NCI-H2081 (cell line): ENCODE measurements at places on chromosomes 11 and 22.

GRCh38 chr22:48665311-48665995 is 1162.2 kb downstream of the BRD1 start:
- no peak for DNase-seq

DNA sequence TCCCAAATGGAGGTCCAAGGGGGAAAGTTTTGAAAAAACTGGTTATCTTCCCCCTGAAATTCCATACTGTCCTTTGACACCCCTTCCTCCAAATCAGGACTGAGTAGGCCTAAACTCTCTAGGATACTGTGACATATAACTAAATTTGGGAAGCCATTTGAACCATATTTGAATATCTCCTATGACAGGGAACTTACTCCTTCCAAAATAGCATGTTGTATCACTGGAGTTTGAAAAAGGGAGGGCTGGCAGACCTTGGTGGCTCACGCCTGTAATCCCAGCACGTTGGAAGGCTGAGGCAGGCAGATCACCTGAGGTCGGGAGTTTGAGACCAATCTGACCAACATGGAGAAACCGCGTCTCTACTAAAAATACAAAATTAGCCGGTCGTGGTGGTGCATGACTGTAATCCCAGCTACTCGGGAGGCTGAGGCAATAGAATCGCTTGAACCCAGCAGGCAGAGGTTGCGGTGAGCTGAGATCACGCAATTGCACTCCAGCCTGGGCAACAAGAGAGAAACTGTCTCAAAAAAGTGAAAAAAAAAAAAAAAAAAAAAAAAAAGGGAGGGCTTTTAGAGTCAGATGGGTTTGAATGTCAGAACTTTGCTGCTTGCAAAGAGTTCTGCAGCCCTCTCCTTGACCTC is 42.4 kb downstream of the PIK3C2A start:
- DNase-seq = no peak

DNA sequence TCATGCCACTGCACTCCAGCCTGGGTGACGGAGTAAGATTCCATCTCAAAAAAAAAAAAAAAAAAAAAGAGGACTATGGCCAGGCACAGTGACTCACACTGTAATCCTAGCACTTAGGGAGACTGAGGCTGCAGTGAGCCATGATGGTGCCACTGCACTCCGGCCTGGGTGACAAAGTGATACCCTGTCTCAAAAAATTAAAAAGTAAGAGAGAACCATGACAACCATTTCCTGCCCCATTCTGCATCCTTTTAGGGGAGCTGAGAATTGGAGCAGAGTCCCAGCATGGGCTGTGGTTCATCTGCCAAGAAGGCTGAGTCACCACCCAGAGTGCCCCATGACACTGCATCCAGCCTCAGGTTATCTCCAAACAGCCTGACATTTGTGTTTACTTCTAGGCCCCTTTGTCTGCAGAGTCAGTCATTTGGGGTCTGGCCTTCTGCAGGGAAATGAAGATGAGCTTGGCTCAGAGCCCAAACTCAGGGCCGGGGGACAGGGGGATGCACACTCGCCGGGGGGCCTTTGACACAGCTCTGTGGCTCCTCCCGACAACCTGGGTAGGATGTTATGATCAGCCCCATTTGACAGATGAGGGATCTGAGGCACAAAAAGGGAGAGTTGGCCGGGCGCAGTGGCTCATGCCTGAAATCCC is 4.7 kb downstream of the CSDC2 start:
- no peak for DNase-seq

DNA sequence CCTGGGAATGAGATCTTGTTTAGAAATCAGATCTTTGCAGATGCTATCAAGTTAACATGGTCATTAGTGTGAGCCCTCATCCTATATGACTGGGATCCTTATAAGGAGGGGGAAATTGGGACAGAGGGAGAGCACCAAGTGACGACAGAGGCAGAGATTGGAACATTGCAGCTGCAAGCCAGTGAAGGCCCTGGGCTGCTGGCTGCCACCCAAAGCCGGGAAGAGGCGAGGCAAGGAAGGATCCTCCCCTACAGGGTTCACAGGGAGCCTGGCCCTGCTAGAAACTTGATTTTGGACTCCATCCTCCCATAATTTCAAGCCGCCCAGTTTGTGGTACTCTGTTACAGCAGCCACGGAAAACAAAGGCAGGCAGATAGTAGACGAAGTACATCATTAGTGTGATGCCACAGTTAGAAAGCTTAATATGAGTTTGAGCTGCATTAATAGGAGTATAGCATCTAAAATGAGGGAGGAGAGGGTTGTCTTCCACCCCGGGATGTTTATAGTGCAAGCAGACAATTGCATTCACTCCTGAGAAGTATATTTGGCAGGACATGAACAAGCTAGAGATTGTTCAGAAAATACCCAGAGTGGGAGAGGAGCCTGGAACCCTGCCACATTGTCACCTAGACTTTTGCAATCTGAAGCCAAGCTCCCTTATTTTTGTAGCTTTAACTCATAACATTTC is 56.8 kb upstream of the CLMP start:
- DNase-seq = no peak

DNA sequence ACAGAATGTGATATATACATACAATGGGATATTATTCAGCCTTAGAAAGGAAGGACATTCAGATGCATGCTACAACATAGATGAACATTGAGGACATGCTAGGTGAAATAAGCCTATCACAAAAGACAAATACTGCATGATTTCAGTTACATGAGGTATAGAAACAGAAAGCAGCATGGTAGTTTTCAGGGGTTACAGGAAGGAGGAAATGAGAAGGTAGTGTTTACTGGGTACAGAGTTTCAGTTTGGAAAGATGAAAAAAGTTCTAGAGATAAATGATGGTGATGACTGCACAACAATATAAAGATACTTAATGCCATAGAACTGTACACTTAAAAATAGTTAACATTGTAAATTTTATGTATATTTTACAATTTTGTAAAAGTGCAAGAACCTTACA is 266.7 kb upstream of the C11orf87 start:
- DNase-seq = no peak

GRCh38 chr11:68763181-68763721 is 11.9 kb upstream of the TESMIN start:
- no peak for DNase-seq

GRCh38 chr11:109133159-109133558 is 288.8 kb upstream of the C11orf87 start:
- DNase-seq = no peak

GRCh38 chr22:27452922-27453321 is 348.6 kb downstream of the MN1 start:
- DNase-seq = no peak

- DNase-seq = no peak
These were observed 4.4 kb downstream of the UBASH3B start for GRCh38 chr11:122659676-122660554.

DNA sequence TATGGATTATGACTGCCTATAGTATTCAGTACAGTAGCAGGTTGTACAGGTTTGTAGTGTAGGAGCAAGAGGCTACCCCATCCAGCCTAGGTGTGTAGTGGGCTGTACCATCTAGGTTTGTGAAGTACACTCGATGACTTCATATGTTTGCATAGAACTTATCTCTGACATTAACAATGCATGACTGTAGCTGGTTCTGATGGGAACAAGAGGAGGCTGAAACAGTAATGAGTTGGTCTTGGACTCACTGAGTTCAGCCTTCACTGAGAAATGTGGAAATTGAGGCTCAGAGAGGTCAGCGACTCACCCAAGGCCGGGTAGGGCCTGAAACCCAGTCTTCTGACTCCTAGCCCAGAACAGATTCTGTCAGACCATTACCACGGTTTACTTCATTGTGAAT is 13.0 kb downstream of the MYO7A start:
- DNase-seq = no peak

GRCh38 chr11:62774407-62774806 is 3.2 kb downstream of the TAF6L start:
- DNase-seq = no peak

GRCh38 chr11:86363424-86363823 is 11.3 kb upstream of the CCDC81 start:
- DNase-seq = no peak

DNA sequence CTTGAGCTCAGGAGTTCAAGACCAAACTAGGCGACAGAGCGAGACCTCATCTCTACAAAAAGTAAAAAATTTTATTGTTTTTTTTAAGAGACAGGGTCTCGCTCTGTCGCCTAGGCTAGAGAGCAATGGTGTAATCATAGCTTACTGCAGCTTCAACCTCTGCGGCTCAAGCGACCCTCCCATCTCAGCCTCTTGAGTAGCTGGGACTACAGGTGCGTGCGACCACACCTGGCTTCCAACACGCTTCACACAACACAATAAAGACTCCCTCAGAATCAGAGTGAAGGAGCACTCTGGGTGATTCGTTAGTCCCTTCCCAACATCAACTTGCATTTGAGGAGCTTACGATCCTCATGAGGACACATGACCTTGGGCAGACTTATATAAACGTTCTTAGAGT is 79.5 kb upstream of the APOA1 start:
- no peak for DNase-seq

GRCh38 chr11:85672105-85672902 is 7.4 kb upstream of the CREBZF start:
- DNase-seq = no peak

- no peak for DNase-seq
These were observed 80.6 kb downstream of the BCR start for GRCh38 chr22:23260645-23261581.

DNA sequence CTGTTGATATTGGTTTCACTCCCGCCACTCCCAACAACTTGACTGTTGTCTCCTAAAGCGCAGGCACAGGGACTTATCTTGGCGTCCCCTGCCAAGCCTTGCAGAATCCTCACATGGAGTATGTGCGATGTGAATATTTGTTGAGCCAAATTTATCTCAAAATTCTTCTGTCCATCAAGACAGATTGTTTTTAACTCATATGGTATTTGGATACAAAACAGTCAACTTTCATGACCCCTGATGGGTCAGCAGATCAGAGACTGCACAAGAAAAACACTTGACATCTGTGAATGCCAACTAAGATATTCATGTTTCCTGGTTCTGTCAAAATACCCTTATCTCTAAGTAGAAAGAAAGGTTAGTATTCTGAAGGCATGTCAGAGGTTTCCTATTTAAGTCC is 221.7 kb upstream of the BLID start:
- DNase-seq = no peak

GRCh38 chr11:79592824-79593223 is 152.0 kb upstream of the TENM4 start:
- DNase-seq = no peak

- DNase-seq = no peak
These were observed 10.0 kb downstream of the SPTY2D1 start for GRCh38 chr11:18624161-18624560.

GRCh38 chr11:15468466-15468865 is 353.7 kb downstream of the INSC start:
- no peak for DNase-seq

- DNase-seq = no peak
These were observed 16.8 kb downstream of the TPST2 start for GRCh38 chr22:26573026-26573662.

DNA sequence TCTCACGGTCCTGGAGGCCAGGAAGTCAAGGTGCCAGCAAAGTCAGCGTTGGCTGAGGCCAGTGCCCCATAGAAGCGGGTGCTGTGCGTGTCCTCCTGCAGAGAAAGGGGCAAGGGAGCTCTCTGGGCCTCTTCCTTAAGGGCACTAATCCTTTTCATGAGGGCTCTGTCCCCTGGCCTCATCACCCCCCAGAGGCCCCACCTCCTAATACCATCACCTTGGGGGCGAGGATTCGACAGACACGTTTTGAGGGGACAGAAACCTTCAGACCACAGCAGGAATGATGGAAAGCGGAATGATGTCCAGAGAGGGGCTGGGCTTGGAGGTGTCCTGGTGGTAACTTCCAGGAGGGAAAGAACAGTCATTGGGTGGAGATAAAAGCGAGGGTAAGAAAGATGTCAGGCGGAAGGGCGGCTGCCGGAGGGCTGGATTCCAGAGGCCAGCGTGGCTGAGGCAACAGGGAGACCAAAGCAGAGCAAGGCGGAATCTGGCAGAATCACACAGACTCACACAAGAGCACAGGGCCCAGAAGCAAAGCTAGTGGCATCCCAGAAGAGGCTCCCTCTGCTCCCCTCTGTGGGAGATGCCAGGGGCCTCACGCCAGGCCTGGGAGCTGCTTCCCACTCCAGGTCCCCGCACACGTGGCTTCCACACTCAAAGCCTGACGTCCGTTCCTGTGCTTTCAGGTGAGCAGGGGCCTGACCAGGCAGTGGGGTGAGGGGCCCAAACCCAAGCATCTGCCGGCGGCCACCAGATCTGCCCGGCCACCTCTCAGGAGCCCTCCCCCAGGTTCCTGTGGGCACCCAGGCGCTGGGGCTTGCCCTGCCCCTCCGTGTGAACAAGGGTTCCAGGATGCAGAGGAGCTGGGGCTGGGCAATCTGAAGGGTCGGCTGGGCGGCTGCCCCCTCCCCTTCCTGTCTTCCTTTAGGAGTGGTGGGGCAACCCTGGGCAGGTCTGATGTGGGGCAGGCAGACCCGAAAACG is 784.5 kb downstream of the BRD1 start:
- no peak for DNase-seq

DNA sequence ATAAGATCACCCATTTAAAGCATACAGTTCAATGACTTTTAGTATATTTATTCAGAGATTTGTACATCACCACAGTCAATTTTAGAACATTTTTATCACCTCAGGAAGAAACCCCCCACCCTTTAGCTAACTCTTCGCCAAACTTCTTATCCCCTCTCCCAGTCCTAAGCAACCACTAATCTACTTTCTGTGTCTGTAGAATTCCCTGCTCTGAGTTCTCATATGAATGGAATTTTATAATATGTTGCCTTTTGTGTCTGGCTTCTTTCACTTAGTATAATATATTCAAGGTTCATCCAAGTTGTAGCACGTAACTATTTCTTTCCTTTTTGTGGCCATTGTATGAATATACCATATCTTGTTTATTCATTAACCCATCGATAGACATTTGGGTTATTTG is 3.6 kb downstream of the ANKRD13D start:
- DNase-seq = no peak
